ENCODE measurements at places on chromosomes 12 and 14.

DNA sequence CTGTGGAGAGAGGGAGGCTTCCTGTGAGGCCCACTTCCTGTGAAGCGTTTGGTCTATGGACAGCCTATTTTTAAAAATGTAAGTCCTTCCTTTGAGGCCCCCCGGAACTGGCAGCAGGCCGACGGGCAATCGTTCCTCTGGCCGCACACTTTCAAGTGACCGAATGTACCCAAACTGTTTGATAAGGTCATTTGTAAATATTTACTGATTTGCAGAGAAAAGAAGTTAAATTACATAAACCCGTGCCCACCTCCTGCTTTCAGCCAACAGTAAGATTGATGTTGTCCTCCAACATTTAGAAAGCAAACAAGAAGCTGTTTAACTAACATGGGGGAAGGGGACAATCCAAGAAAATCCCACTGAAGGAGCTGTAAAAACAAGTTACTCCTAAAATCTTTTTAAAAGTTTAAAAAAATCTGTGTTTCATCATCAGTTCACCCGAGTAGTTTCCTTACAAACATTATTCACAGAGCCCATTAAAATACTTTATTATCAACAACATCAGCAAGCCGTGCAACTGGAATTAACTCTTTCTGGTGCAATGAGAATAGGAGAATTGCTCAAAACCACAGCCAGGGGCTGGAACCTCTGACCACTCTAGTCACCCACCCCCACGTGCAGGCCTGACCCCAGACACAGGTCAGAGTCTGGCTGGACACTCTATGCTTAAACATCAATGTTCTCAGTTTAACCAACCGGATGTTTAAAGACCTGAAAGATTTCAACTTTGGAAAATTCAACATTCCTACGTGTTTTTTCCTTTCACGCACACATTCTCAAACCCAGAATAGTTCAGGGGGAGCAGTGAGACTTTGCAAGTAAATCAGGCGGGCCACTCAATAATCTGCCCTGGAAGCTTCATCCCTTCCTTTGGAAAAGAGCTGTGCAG lies 65.3 kb downstream of the FOXN3 start:
- DNase-seq: peak; percentile 71

GRCh38 chr12:47312808-47313426 lies 233.2 kb upstream of the AMIGO2 start:
- DNase-seq: peak; percentile 22

DNA sequence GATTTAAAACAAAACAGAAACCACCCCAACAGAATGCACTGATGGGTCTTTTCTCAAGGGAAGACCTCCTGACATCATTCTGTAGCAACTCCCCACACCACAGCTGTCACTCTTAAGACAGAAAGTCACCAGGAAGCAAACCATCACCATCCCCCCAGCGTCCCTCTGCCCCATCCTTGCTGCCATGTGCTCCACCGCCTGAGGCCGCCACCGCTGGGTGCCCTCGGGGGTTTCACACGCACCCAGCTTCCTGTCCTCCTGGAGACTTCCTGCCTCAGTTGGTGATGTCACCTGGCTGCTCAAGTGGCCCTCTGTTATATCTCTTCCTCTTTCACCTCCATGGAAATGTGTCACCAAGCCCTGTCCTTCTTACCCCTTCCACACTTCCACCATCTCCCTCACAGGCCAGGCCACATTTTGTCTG lies 71.4 kb upstream of the GPR68 start:
- DNase-seq: peak; percentile 95

DNA sequence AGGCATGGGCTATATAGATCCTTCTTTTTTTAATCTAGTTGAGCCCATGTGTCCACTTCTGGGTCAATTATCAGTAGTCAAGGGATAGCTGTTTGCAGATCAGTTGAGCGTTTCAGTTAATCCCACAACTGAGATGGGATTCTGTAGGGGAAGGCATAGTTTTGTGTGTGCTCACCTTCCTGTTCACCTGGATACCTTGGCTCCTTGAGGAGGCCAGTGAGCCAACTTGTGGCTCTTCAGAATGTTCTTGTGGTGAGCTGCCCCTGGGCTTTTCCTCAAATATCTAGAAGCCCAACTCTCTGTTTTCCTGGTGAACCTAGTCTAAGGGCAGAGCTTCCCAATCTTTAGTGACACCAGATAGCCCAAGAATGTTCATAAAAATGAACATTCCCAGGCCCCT lies 302.9 kb upstream of the TBX3 start:
- DNase-seq: no peak

DNA sequence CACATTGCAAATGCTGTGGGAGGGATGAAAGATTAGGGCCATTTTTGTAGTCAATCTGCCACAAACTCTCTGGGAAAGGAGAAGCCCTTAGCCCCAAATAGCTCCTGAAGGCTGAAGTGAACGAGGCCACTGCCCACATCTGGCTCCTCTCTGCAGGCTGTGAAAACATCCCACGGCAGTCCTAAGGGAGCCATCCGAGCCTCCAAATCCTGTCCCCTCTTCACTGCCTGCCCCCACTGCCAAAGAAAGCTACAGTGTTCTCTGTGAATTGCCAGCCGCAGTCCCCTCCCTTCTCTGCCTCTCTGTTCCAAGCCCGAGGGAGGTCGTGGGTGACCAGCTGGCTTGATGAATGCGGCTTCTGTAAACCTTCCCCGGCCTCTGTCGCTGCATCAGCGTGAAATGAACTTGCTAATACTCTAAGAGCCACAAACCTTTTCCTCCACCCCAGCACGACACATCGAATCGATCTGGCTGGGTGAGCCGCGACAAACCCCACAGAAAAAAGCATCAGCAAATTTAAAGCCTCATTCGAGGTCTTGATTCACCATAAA lies 180.7 kb upstream of the NRXN3 start:
- no peak for DNase-seq

- no peak for DNase-seq
These were observed 168.7 kb upstream of the HIF1A start for GRCh38 chr14:61526405-61527312.

DNA sequence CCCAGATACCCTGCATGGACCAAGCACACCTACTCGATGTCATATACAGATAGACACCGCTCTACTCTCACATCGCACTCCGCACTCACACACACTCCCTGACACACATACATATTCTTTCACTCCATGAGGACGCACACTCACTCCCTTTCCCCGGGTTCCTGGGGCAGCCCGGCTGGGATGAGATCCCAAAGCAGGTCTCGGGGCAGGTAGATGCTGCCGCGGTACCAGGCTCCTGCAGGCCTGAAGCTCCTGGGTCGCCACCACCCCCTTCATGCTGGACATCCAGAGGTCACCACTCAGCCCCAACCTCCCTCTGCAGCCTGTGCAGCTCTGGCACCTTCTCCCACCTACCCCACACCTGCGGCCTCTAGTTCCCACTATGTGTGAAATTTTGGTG lies 2.3 kb downstream of the C1QL4 start:
- DNase-seq: no peak

GRCh38 chr12:46794593-46795190 lies 31.1 kb downstream of the SLC38A4 start:
- DNase-seq: peak; percentile 22

GRCh38 chr12:71661977-71662530 lies 1.6 kb downstream of the ZFC3H1 start:
- no peak for DNase-seq

- DNase-seq: no peak
These were observed 22.2 kb upstream of the PLEKHG6 start for GRCh38 chr12:6288235-6288634.

DNA sequence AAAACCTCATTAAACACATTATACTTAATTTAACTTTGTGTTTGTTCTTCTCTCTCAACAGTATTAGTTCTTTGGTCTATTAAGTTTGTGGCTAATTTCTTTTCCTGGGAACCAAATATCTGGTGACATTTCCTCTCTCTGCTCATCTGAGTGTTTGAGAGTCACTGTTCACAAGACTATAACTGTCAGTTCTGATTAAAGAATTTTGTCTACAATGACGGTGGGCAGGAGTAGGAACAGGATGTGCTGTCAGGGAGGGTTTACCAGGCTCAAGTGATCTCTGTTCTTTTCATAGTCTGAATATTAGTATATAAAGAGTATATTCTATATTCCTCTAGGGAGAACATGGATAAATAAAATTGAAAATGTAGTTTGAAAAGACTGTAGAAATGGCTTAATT lies 92.9 kb downstream of the ALG10B start:
- no peak for DNase-seq

DNA sequence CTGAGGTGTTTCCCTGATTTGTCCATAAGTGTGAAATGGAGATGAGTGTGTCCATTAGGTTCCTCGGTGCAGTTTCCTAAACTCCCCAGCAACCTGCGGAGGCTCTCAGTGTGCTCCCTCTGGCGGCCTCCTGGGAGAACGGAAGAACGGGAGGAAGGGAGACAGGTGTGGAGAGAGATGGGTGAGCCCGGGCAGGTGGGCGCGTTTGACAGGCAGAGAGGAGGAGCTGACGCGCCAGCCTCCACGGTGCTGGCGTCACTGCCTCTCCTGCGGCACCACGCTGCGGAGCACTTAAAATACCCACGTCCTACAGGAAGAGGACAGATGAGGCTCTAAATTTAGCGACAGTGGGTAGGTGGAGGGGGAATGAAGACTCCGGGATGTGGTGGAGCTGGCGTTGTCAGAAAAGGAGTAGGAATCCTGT lies 26.8 kb upstream of the PEX5 start:
- no peak for DNase-seq

DNA sequence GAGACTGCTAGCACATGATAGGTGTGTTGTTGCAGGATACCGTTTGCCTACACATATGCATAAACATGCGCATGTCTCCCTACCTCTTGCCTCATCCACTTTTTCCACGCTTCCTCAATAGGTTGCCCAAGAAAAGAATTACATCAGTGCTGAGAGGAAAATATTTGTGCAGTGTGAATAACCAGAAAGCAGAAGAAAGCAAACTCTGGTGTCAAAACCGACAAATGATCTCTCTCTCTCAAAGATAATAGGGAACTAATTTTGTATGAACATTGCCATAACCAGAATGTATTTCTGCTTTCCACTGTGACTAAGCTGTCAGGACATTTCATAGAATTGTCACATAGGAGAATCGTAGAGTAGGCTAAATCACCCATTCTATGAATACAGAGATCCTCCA lies 1.3 kb downstream of the CLEC7A start:
- DNase-seq: no peak

DNA sequence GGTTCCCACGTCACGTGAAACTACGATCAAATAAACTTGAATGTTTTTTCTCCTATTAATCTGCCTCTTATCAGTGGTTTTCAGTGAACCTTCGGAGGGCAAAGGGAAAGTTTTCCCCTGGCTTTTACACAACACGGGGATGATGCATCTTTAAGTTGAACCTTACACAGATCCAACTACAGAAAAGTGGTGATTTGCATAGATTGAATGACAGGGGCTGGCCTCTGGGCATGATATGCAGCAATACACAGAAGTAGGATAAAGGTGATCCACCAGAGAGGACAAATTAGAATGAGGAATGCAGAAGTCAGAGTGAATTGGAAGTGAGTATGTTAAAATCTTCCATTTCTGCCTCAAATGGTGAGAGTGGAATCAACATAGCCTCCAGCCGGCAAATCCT lies 11.6 kb downstream of the GSG1 start:
- no peak for DNase-seq

- DNase-seq: no peak
These were observed 1053.6 kb downstream of the SLC6A15 start for GRCh38 chr12:83859021-83859420.

DNA sequence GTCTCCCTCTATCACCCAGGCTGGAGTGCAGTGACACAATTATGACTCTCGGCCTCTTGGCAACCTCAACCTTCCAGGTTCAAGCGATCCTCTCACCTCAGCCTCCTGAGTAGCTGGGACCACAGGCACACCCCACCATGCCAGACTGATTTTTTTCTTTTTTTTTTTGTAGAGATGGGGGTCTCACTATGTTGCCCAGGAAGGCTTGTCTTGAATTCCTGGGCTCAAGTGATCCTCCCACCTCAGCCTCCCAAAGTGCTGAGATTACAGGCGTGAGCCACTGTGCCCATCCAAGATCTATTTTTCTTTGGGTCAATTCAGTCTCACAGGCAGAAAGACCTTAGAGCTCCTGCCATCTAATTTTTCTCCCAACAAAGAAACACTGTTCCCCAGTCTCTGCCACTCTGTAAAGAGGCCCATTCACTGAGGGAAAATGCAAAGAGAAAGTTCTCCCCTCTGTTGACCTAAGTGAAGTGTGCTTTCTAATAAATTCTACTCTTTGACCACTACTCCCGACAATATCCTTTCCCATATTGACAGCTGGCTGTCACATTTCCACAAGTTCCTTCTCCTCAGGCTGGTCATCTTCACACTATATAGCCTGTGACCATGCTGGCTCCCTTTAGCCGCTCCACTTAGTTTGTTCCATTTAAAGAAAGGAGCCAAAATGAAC lies 23.3 kb downstream of the TMED8 start:
- DNase-seq: no peak

DNA sequence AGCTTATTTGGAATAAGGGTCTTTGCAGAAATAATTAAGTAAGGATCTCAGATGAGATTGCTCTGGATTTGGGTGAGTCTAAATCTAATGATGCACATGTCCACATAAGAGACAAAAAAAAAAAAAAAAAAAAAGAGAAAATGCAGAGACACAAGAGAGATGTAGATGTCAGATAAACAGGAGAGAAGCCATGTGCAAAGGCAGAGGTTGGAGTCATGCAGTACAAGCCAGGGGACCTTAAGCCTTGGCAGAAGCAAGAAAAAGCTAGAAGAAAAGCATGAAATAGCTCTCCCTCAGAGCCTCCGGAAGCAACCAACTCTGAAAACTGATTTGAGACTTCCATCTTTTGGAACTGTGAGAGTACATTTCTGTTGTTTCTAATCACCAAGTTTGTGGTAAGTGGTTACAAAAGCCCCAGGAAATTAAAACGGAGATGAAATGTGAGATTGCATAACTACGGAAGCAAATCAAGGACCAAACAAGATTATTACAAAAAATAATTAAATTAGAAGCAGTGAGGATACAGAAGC lies 1304.0 kb upstream of the SEL1L start:
- DNase-seq: no peak

DNA sequence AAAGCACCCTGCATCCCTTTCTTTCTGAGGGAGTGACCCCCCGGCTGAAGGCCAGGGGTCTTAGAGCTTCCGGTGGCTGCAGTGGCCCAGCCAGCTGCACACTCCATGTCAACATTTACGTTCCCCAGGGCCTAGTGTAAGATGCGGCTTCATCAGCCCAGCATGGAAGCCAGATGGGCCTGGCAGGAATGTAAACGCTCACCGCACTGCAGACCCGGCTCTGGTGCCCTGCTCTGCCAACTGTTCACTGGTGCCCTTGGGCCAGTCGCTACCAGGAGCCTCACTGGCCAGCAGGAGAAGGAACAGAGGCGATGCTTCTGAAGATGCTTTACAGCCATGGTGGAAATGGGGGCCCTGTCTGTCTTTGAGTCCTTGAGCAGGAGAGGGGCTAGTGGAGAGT lies 8.6 kb upstream of the TMEM119 start:
- DNase-seq: no peak

- no peak for DNase-seq
These were observed 3.9 kb upstream of the TM7SF3 start for GRCh38 chr12:27018037-27018436.

- DNase-seq: no peak
These were observed 103.5 kb downstream of the WSCD2 start for GRCh38 chr12:108232565-108232964.

DNA sequence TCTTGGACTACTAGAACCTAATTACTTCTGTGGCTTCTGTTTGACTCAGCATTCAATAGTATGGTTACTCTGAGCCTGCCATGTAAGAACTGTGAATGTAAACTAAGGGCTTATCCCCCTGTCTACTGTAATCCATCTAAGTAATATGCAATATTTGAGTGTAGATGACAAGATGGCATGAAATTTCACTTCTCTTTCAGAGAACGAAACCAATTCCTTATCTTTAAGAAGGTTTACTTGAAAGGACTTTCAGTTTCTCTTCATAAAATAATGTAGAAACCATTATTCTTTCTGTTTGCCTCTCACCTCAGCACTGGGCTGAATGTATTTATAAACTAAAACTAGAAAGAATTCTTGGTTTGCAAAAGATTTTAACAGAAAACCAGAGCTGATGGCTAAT lies 60.4 kb upstream of the ARID2 start:
- peak; percentile 32 for DNase-seq
